Stomach (tissue), 19 donors: ENCODE measurements at places on chromosomes 3 and 15. TPM values are rescaled to one million over a fixed set of nuclear protein-coding genes. Genes with fewer than 3 reads are reported as not detected.
A peak's percentile ranks its signal among the peaks of the same experiment; 100 is the strongest.

DNA sequence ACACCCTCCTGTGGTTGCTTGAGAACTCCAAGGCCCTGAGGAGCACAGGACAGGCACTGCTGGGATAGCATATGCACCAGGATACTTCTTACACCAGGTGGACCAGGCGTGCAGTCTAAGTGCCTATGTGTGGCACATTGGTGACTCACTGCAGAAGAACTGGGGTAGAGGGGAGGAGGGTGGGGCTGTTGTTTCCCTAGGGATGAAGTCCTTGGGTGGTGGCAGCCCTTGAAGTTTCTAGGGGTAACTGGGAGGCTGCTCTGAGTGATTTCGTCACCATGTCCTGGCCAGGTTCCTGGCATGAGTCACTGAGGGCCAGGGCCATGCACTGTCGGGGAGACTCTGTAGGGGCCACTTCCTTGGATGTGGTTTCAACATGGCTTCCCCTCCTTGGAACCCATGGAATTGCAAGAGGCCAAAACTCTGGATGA is 15.9 kb downstream of the MYZAP start:
- peak; percentile 73 for DNase-seq

DNA sequence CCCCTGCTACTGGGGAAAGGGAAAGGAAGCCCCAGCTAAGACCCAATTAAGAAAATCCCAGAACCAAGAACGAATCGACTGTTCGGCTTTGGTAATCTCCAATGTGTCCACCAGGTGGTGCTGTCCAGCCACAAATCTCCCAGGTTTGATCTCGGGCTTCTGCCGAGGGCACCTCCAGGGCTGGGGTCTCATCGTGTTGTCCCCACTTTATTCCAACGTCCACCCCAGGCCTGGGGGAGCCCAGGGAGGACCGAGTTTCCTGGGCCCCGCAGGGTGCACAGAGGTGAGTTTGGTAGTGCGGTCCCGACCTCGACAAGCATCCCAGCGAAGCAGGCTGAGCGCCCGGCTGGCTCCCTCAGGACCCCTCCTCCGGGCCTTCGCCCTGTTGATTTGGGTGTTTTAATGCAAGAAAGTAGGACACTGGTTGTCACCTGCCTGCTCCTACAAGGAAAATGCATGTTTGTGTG is 185.1 kb downstream of the GOLGA6L6 start:
- DNase-seq = peak; percentile 30

- peak; percentile 70 for DNase-seq
Observed at GRCh38 chr3:138941259-138941885, 5.6 kb downstream of the FOXL2 start.

DNA sequence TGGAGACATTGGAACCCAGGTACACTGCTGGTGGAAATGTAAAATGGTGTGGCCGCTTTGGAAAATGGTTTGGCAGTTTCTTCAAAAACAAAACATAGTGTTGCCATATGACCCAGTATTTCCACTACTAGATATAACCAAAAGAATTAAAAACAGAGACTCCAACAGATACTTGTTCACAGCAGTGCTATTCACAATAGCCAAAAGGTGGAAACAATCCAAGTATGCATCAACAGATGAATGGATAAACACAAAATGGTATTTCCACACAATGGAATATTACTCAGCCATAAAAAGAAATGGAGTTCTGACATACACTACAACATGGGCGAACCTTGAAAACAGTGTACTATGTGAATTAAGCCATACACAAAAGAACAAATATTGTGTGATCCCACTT is 59.4 kb upstream of the TIMP4 start:
- DNase-seq = no peak

GRCh38 chr15:78684657-78685056 is 43.6 kb upstream of the CHRNB4 start:
- DNase-seq = peak; percentile 26

GRCh38 chr3:15797642-15798303 is at the start of gene ANKRD28:
TSS of gene ANKRD28 (minus strand) at chr3:15797979. CDS start at chr3:15796521, 1,458 bp downstream.
- no peak for DNase-seq

TRAIP gene
- total RNA-seq = 2.8 TPM

DUOXA2 gene
- 119 TPM for total RNA-seq

AMT gene
- 27.8 TPM for total RNA-seq

ACAN gene
- total RNA-seq = 2.0 TPM

MUC13 gene
- 16.5 TPM for total RNA-seq

PLXND1 gene
- 251 TPM for total RNA-seq
